ENCODE measurements at places on chromosomes 7 and 10.

- DNase-seq, result no peak
Observed at GRCh38 chr7:37923996-37924395, 3.6 kb downstream of the EPDR1 start.

- no peak for DNase-seq
Observed at GRCh38 chr10:130013335-130014262, 49.5 kb upstream of the EBF3 start.

- DNase-seq, result no peak
Observed at GRCh38 chr7:55265836-55266642, 99.1 kb upstream of the LANCL2 start.

GRCh38 chr7:540579-540978 is 20.9 kb upstream of the PDGFA start:
- DNase-seq, result no peak

DNA sequence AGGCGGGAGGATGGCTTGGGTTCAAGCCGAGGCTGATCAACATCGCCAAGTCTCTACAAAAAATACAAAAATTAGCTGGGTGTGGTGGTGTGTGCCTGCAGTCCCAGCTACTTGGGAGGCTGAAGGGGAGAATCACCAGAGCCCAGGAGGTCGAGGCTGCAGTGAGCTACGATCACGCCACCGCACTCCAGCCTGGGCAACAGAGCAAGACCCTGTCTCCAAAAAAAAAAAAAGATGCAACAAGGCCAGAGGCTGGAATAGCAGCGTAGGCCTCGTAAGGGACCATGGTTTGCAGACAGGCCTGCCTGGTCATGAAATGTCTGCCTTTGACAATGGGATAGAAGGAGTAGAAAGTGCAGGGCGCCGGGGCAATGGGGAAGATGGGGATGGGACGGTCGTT is 20.0 kb downstream of the PAPOLB start:
- no peak for DNase-seq

DNA sequence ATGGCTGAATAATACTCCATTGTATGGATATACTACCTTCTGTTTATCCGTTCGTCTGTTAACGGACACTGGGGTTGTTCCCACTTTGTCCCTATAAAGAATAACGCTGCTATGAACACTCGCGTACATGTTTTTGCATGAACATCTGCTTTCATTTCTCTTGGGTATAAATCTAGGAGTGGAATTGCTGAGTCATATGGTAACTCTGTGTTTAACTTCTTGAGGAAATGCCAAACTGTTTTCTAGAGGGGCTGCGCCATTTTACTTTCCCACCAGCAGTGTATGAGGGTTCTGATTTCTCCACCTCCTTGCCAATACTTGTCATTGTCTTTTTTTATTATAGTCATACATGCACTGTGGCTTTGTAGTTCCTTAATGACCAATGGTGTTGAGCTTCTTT is 20.6 kb upstream of the RASSF4 start:
- no peak for DNase-seq

DNA sequence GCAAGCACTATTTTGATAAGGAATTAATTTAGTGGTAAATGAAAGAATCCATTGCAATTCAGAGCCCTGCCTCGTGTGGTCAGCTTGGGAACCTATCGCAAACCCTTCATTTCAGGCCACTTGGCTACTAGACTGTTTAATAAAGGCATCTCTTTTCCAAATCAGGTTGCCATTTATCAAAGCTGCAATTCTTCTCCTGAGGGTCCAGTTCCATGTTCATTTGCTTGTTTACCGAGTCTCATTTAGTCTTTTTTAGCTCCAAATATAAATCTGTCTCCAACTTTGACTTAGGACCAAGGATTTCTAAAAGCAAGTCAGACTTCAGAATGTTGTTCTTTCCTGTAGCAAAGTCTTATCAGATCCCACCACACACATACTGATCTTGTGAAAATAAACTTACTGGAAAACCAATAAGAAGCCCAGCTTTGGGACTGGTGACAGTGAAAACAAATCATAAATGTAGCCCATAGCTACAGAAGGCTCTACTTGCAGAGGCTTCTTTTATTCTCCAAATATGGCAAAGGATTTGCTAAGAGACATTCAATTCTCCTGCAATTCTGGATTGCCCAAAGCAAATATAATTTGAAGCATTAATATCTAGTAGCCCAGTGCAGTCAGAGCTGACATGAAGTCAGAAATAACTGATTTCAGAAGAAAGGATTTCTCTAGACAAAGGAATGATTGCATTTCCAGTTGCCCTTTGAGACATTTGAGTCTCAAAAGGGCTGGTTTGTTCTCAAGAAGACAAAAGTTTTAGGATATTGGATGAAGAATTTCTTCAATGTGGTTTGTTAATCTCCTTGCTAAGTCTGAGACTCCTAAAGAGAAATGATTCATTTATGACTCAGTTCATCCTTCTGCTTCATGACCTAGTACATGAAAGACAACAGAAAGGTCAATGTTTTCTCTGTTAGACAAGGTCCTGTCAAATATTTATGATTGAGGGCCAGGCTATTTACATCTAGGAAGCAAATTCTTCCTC is 28.0 kb downstream of the PPP1R3C start:
- DNase-seq, result no peak
